ENCODE measurements at places on chromosomes 6 and 20.

- DNase-seq: no peak
These were observed 10.1 kb downstream of the LSM14B start for GRCh38 chr20:62132421-62132820.

- DNase-seq: no peak
These were observed 232.3 kb upstream of the DTNBP1 start for GRCh38 chr6:15894973-15895725.

GRCh38 chr6:134754013-134754690 lies 195.7 kb downstream of the ALDH8A1 start:
- DNase-seq: no peak

DNA sequence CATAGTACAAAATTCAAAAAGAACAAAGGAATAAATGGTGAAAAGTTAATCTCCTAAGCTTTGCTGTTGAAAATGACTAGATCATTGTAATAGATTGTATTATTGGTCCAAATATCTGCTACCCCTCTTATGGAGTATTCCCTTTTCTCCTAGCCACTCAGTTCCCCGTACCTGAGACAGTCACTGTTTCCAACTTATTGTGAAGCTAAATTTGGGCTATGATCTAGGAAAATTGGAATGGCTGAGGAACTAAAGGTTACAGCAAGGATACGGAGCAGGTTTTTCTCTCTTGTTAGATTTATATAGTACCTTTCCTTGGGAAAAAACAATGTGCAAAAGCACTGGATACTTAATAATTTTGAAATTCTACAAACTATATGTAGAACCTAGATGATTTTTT lies 17.3 kb downstream of the DHX35 start:
- no peak for DNase-seq

- DNase-seq: no peak
These were observed 150.8 kb upstream of the FLRT3 start for GRCh38 chr20:14488212-14488611.

- DNase-seq: no peak
These were observed 568.4 kb upstream of the MAP3K7 start for GRCh38 chr6:91155129-91155785.

DNA sequence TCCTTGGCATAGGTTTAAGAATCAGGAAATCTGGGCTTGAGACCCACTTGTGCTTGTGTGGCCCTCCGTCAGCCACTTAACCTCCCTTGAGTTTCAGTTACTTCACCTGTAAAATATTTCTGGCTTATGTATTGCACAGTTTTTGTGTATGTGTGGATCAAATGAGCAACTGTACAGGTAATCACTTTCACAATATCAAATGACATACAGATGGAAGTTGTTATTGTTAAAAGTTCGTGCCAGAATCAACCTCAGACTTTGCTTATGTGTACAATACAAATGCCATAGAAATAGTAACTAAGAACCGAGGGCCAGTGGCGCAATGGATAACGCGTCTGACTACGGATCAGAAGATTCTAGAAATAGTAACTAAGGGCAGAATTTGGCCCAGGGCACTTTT lies 65.6 kb upstream of the KIF13A start:
- DNase-seq: no peak

GRCh38 chr6:52929321-52930164 lies 20.0 kb upstream of the GSTA3 start:
- no peak for DNase-seq

- DNase-seq: no peak
These were observed 36.4 kb downstream of the DLGAP4 start for GRCh38 chr20:36342331-36343120.

GRCh38 chr6:20319520-20320357 lies 81.9 kb upstream of the E2F3 start:
- DNase-seq: no peak

DNA sequence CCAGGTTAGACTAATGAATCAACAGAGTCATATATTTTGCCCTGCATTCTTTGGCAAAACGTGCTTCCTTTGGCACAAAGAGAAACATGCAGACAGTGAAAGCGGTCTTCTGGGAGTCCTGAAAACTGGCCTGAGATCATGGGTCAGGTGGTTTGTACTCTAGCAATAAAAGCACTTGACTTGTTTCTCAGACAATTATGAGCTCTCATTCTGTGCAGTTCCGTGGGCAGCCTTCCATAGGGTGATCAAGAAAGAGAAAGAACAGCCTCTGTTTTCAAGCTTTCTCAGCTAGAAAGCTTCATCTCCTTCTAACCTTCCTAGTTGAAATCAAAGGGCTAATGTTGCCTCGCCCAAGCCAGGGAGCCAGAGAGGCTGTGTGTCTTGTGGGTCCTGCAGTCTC lies 62.7 kb upstream of the ISM1 start:
- DNase-seq: no peak

DNA sequence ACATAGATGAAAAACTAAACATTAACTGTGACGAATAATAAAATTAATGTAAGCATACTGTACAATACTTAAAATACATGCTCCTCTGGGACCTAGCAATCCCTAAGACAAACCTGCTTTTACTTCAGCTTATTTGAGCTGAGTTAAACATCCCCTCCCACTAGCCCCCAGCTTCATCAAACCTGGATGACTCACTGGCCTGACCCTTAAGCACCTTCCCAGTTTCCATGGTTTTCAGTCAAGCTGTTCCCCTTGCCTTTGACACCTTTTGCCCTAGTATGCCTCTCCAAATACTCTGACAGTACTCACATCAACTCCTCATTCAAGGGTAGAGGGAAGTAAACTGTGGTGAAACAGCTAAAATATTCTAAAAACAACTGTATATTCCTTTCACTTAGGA lies 4.2 kb downstream of the ELOVL4 start:
- no peak for DNase-seq

DNA sequence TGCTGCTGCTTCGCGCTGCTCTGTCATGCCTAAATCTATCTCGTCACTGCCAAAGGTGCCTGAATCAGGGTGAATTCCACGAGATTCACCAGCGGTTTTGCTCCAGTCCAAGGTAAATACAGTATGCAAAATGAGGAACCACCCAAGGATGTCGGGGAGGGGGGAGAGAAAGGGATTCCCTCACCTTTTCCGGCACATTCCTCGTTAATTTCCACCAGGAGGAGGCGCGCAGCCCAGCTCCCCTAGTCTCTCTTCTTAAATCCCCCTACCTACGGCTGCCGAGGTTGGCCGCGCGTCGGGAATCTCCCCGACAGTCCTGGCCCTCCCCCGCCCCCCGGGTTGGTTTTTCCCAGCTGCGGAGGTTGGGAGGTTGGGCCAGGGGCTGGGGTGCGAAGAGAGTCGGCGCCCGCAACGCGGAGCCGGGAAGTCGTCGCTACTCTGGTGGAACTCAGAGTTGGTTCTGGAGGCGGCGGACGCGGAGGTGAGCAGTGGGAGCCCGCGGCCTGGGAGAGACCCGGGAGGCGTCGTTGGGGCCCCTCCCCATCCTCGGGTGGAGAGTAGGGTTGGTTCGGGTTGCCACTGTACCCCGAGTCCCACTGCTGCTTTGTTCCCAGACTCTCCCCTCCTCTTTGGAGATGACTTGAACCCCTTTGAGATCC lies at the start of gene TPBG:
Gene TPBG, plus strand, starts transcription at position 390 of the 659 bp plus-strand sequence. CDS start 1,145 bp downstream, outside the sequence.
- peak; percentile 36 for DNase-seq

- no peak for DNase-seq
These were observed 166.9 kb downstream of the EDN1 start for GRCh38 chr6:12457094-12457493.

DNA sequence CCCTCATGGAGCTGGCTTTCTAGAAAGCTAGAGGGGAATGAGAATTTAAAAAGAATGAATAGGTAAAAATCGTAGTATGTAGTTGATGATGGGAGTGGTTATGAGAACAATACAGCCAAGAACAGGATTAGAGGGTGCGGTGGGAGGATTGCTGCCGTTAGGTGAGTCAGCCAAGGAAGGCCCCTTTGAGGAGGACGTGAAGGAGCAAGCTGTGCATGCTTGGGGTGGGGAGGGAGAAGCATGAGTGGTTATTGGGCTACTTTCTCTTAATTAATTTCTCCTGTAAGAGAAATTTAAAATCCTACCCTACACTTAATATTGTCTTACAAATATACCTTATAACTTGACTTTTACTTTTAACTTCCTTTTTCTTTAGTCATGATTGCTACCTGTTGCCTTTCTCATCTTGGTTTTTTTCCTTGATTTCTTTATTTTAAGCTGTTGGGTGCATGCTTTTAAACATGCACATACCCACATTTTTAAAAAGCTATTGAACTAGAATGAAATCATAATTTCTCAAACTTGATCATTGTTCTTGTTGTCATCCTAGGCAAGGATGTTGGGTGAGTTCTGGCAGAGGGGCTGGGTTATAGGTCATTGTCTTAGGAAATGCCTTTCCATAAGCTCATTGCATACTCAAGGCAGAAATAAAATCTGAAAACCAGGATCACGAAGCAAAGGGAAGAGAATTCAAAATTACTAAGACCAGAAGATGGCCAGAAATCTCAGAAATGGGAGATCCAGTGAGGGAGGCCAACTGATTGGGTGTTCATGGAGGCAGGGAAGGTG lies 114.5 kb downstream of the TCP11 start:
- no peak for DNase-seq

DNA sequence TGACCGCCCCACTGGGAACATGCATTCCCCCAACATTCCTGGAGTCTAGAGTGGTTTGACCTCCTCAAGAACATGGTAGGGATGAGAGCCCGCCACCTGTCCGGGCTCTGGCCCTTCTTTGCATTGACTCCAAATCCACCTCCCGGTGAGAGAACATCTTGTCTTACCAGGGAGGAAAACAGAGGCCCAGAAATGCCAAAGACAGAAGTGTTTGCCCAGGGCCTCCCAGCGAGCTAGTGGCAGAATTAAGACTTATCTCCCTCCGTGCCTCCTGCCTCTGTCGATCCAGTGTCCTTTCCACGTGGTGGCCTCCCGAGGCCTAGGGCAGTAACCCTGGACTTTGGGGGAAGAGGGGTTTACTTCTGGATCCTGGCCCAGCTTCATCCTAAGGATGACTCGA lies 134.8 kb downstream of the JPH2 start:
- DNase-seq: no peak

DNA sequence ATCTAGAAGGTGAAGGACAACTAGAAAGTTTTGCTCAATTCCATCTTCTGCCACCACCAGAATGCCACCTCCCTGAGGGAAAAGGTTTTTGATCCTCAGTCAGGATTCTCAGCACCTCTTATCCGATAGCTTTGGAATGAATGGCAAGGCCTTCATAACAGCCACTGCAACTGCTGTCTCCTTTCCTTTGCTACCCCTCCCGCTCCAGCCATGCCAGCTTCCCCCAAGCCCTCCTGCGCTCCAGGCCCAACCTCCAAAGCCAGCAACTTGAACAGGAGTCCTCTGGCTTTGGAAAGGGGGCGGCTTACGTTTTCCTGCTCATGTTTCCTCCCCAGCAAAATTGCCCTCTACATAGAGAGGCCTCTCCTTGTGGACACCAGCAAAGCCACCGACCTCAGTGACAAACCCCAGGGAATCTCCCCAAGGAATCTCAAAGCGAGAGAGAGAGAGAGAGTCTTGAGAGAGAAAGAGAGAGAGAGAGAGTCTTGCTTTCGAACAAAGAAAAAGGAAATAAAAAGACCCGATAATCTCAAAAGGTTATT lies 420 bp upstream of the BTN2A1 start:
- no peak for DNase-seq

GRCh38 chr6:45378334-45378926 lies 696 bp upstream of the SUPT3H start:
- no peak for DNase-seq

- no peak for DNase-seq
These were observed 8.5 kb downstream of the SCGN start for GRCh38 chr6:25660512-25660911.

DNA sequence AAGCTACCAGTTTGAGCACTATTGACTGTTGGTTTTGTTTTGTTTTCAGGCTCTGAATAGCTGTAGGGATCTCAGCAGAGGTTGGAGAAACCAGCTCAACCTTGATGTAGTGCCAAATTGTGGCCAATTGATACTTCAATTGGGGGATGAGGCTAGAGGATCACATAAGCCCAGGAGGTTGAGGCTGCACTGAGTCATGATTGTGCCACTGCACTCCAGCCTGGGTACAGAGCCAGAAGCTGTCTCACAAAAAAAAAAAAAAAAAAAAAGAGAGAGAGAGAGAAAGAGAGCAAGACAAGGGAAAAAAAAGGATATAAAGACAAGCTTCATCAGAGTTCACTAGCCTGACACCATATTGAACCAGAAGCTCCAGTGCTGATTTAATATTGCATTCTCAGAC lies 702.1 kb downstream of the FRK start:
- no peak for DNase-seq

GRCh38 chr6:145626857-145627256 lies 108.5 kb downstream of the EPM2A start:
- DNase-seq: no peak

GRCh38 chr6:9825526-9825925 lies 589.3 kb downstream of the TFAP2A start:
- DNase-seq: no peak

DNA sequence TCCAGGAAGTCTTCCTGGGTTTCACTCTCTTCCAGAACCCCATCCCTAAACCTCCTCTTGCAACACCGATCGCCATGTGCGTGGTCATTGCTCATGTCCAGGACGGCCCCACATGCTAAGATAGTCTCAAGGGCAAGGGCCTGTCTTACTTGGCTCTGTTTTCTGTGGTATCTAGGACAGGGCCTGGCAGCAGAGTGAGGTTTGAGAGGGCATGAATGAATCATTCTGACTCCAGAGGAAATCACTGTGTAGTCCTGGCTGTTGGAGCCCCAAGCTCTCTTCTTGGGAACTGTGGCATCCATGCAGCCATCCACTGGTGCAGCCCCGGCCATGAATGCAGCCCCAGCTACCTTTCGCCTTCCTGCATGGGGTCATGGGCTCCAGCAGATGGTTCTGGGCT lies 12.4 kb downstream of the SIRPA start:
- DNase-seq: no peak

- no peak for DNase-seq
These were observed 13.9 kb downstream of the RAMACL start for GRCh38 chr6:166572370-166573261.

GRCh38 chr6:3088446-3088845 lies 20.2 kb downstream of the RIPK1 start:
- DNase-seq: no peak

DNA sequence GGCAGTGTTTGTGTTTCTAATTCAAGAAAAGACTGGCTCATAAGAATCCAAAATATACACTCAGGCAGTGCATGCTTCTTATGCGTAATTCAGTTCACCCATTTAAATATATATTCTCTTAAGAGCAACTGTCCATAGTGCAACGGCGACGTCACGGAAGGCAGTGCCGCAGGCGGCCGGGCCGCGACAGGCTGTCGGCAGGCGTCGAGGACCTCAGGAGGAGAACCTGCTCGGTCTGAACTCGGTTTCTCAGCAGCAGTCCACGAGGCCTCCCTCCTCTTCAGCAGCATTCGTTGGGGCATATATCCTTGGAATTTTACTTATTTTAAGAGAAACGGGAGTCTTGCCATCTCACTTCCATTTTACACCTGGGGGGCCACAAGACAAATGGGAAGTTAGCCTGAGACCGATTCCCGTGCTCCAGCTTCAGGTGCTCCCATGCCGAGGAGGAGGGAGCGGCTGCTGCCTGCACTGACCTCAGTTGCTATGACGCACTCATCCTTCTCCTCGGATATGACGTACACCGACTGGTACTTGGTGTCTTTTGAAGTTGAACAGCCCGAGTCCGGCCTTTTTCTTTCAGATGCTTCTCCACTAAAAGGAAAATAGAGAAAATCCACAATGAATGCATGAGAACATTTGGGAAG lies 8.2 kb downstream of the DLL1 start:
- no peak for DNase-seq
